ENCODE measurements at places on chromosomes 5 and 9.

DNA sequence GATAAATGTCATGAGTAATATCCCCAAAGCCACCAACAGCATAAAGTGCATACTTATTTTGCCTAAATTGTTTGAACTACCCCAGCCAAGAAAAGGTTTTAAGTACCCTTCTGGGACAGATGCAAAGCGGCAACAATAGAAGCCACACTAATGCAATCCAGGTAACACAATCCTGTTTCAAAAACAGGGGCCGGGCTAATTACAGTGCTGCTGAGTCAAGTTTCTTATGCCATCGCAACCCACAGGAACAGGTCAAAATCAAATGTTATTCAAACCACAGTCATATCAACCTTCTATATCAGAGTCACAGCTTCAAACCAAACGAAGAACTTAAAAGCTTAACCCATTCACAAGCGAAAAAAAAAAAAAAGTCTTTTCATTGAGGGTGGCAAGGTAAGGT lies 28.3 kb downstream of the EBF1 start:
- DNase-seq, result no peak

DNA sequence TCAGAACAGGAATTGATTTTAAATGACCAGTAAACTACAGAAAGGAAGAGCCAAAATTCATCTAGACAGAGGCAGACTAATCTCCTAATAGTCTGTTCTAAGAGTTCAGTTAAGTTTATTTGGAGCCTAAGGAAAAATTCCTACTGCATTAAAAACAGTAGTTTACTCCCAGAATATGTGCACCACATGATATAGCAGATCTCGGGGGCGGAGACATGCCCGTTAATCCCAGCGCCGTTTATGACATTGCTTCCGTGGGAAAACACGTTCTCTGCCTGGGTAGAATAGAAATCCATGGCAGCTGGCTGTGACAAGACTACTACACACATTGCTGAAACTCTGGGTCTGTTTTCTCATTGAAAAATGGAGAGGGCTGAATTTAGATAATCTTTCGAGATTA lies 11.4 kb downstream of the HABP4 start:
- DNase-seq, result no peak

GRCh38 chr5:57871496-57871895 lies 388.9 kb upstream of the ACTBL2 start:
- DNase-seq, result no peak

DNA sequence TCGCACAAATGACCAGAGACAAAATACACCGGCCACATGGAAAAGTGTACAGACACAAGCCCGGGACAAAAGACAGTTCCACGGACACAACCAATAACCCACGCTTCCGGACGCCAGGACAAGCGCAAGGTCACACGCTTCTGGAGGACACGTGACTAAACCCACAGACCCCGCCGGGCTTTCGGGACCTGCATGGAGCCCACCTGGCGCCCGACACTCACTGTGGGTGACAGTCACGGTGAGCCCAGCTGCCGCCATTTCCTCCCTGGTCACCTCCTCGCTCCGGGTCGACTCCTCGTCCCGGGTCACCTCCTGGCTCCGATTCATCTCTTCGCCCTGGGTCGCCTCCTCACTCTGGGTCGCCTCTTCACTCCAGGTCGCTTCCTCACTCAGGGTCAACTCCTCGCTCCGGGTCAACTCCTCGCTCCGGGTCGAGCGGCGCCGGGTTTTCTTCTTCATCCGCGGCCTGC lies 470 bp downstream of the BAG1 start:
- no peak for DNase-seq

All from GM12878 (cell line).